Stimulated activated CD8-positive, alpha-beta memory T cell treated with anti-CD3 and anti-CD28 coated beads, Interleukin-7, amount 100 ng/mL, for 1 hour (primary cell): ENCODE measurements at places on chromosomes 5 and 9.

DNA sequence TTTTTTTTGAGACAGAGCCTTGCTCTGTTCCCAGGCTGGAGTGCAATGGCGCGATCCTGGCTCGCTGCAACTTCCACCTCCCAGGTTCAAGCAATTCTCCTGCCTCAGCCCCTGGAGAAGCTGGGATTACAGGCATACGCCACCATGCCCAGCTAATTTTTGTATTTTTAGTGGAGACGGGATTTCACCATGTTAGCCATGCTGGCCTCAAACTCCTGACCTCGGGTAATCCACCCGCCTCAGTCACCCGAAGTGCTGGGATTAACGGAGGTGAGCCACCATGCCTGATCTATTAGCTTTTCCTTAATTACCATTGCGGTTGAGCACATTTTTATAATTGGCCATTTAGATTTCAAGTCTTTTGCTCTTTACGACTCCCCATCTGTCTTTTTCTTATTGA is 2.9 kb upstream of the FLT4 start:
- DNase-seq, result no peak

GRCh38 chr5:43231977-43232376 is 40.0 kb downstream of the NIM1K start:
- no peak for DNase-seq

DNA sequence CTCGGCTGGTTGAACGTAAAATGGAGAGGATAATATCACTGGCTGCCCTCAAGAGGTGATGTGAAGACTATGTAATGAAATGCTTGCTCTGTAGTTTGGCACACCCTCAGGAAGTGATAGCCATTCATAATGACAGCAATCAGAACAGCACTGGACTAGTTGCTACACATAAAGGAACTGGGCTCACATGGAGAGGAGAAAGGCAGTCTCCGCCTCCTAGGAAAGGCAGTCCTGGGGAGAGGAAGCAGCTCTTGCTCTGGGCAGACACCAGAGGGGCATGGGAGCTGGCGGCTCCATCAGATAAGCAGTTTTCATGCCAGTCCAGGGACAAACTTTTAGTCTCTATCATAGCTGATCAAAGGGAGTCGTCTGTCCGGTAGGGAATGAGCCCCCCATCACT is 46.9 kb downstream of the ARHGEF37 start:
- DNase-seq, result no peak

DNA sequence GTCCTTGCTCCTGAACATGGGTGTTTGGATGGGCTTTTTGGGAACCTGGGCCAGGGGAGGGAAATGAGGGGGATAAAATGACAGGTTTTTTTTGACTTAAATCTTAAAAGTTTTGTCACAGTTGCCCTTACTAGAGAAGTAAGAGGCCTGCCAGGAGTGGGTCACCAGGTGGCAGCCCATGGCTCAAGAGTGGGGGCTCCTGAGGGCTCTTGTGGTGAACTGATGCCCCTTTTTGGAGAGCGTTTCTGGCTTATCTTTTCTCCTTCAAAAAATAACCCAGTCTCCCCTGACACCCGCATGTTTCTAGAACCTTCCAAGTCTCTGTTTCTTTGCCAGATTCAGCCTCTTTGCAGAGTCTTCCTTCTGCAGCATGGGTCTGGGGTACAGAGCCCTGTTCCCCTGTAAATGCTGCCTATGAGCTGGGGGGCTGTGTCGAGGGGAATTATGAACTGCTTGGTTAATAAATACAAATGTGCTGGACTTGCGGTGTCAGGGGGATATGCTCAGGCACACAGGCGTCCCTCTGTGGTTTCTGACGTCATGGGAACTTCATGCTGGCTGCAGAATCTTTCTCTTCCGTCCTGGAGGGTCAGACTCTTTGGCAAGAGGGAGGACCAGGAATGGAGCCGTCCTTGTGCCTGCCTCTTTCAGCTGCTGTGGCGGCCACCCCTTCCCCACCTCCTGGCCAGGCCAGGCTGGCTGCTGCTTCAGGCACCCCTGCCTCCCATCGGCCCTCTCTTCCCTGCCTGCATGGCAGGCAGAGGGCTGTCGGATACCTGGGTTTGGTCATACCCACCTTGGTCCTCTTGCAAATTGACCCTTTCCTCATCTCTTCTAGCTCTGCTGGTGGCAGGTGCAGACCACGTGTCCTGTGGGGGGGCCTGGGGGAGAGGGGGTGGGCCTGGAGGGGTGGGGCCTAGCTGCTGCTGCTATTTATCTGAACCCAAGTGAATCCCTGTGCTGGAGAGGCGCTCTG is 30.1 kb downstream of the PTPA start:
- DNase-seq, result peak; percentile 24

DNA sequence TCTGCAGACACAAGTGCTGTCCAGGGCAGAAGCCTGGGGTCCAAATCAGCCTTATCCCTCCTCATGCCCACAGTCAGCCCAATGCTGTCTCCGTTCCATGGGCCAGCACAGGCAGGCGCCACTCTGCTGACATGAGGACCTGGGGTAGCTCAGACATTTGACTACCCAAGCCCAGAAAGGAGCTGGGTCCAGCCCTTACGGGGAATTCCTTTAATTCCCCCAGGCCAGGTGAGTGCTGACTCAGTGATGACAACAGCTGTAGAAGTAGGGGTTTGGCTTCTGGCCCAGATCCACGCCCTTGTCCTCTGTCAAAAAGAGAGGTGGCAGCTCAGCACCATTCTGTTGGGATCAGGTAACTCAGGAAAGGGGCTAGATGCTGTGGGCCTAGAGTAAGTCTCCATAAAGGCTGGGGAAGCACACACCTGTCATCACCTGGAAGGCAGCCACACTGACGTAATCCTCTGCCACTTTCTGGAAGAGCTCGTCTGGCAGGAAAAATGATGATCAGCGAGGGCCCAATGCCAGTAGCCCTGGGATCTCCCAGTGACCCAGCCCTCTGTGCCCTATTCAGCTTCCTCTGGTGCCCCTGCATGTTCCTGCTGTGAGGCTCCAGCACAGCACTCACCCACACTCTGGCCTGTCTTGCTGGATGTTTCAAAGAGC is 1.9 kb downstream of the RAB24 start:
- no peak for DNase-seq

DNA sequence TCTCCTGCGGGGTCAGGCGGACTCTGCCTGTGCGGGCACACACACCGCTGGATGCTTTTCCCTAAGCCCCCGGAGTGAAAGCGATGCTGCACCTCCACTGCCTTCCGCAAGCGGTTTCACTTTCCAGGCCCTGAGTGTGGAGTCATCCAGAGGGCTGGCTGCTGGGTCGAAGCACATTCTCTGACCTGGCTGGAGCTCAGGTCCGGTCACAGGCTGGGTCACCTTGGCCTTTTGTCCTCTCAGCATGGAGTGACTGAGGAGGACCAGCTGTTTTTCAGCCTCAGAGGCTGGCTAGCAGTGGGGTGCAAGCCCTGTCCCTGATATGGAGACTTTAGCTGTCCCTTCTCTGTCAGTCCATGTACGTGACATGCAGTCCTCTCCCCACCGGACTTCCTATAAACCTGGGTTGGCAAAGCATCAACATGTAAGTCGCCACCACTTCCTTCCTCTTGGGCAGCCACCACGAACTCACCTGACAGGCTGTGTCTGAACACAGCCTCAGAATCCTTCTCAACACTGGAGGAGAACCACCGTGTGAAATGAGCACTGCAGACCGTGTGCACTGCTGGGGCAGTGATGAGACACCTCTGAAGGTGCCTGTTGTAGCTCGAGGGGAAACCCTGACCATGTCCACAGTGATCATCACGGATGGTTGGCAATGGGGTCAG is 51.3 kb downstream of the GADD45G start:
- no peak for DNase-seq

DNA sequence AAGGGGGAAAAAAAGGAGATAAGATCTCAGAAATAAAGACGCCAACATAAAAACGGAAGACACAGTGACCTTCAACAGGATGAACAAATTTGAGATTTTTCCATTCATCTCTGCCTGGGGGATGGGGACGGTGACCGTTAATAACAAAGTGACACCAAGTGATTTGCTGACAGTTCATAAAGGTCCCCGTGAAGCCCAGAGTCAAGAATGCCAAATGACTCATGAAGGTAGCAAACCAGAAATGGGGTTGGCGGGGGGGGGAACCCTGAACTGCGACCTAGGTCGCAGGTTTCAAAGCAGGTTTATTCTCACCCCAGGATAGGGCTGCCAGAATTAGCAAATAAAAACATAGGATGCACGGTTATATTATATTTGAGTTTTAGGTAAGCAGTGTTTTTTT is 21.1 kb upstream of the SHB start:
- no peak for DNase-seq
